MM.1S (cell line): ENCODE measurements at places on chromosomes 3 and 15.

DNA sequence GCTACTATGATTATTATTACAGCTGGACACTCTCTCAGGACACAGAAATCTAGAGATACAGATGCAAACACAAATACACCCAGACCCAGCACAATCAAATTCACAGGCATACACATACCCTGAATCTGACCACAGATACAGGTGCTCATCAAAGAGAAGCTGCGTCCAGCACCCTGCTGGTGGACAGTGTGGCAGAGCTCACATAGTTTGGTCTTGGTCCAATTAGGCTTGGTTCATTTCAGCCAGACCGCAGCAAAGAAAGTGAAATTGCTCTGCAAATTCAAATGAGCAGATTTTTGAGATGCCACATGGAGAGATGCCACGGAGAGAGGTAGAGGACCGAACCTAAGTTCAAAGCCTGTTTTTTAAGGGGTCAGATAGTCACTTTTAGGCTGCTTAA is 55.6 kb downstream of the ANAPC13 start:
- peak overlapping the region; percentile 69; the same call in 1 of the 2 replicates for H3K27ac ChIP-seq
- peak overlapping the region; percentile 4 for H3K4me3 ChIP-seq
- peaks cover 15% of the 10 kb centered on the region for H3K27me3 ChIP-seq
- H3K4me1 ChIP-seq = peaks cover 42% of the 10 kb centered on the region
- no peaks in the 10 kb centered on the region for H3K36me3 ChIP-seq
- DNase-seq = peak; percentile 16

GRCh38 chr3:127815641-127816605 is 6.4 kb downstream of the MGLL start:
- no peak overlapping the region for H3K4me3 ChIP-seq
- DNase-seq = no peak
- H3K4me1 ChIP-seq = no peaks in the 10 kb centered on the region
- H3K36me3 ChIP-seq = no peaks in the 10 kb centered on the region

DNA sequence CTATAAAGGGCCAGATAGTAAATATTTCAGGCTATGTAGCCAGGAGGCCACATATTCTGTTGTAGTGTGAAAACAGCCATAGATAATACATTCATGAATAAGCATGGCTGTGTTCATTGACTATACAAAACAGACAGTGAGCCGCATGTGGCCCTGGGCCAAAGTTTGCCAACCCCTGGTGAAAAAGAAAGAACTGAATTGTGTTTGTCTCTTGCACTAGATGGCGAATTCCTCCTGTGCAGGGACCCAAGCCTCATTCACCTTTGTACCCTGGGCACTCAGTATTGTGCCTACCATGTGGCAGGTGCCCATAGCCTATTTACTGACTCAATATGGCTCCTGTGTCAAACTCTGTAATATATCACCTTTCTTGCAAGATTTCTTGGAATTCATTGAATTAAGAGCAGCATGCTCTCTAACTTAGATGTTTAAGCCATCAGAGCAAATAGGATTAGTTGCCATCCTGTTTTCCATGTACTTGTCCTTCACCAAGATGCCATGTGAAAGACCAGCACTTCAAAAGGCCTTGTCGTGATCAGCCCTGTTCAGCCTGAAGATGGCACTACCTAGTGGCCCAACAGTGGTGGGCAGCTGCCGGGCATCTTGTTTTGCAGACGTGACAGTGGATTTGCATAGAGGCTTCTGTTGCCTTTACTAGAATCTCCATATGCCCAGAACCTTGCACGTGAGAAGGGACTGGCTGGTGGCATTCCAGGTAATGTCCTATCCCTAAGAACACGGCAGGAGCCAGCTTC is 50.9 kb upstream of the CMTM7 start:
- DNase-seq = no peak
- no peak overlapping the region for H3K27ac ChIP-seq
- H3K27me3 ChIP-seq = no peaks in the 10 kb centered on the region
- H3K4me3 ChIP-seq = no peak overlapping the region
- H3K36me3 ChIP-seq = no peaks in the 10 kb centered on the region

- no peak overlapping the region for H3K4me3 ChIP-seq
- no peaks in the 10 kb centered on the region for H3K27me3 ChIP-seq
- peaks cover 11% of the 10 kb centered on the region; the same call in 1 of the 2 replicates for H3K4me1 ChIP-seq
- no peak overlapping the region for H3K27ac ChIP-seq
- H3K36me3 ChIP-seq = no peaks in the 10 kb centered on the region
Measured at GRCh38 chr3:126358816-126359181, 1.6 kb upstream of the KLF15 start.

GRCh38 chr3:52570076-52570475 is 33.7 kb downstream of the UQCC5 start:
- no peaks in the 10 kb centered on the region for H3K27me3 ChIP-seq
- no peak overlapping the region for H3K4me3 ChIP-seq
- no peaks in the 10 kb centered on the region; the same call in 1 of the 2 replicates for H3K36me3 ChIP-seq
- DNase-seq = no peak

GRCh38 chr3:71380096-71380495 is 203.4 kb downstream of the FOXP1 start:
- H3K4me3 ChIP-seq = no peak overlapping the region
- no peaks in the 10 kb centered on the region for H3K36me3 ChIP-seq
- H3K4me1 ChIP-seq = no peaks in the 10 kb centered on the region
- H3K27me3 ChIP-seq = no peaks in the 10 kb centered on the region
